ENCODE measurements at places on chromosomes 12 and 14.

GRCh38 chr14:104732931-104733681, 9.1 kb downstream of the ADSS1 start:
- no peak for DNase-seq

DNA sequence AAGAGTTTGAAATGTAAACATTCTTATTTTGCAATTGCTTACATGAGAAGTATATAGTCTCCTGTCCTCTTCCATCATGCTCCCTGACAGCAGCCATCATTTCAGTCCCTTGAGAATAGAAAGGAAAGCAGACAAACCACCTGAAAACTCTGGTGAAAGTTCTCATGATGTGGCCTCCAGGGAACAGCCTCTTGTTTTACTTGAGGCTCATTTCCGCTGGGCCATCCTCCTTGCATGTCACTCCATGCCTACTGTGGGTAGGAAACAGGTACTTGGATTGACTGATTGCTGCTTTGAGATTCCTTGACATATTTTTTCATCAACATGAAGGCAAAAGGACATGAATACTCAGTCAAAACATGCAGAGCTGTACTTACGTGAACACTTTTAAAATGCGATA, 6.0 kb downstream of the SYT1 start:
- no peak for DNase-seq

DNA sequence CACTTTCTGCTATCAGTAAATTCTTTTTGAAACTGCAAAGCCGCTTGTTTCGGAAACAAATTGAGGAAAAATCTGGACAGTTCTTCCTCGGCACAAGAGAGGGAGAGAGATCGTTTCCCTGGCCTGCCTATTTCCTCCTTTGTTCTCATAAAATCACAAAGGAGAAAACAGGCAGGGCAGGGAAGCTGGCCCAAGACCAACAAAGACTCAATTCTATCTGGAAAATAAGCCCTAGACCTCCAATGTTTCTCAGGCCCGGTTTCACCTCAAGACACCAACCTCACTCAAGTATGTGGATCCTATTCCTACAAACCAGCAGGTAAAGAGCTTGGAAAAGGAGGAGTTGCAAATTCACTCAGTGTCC, 19.5 kb downstream of the DICER1 start:
- no peak for DNase-seq

- DNase-seq, result no peak
Observed at GRCh38 chr14:102796661-102797190, 19.5 kb downstream of the TRAF3 start.

All from umbilical cord (tissue), 2 donors.